ENCODE measurements at places on chromosomes 2 and 18.
A peak's percentile ranks its signal among the peaks of the same experiment; 100 is the strongest.

GRCh38 chr2:207779523-207779922, 9.8 kb upstream of the FZD5 start:
- no peak for DNase-seq

DNA sequence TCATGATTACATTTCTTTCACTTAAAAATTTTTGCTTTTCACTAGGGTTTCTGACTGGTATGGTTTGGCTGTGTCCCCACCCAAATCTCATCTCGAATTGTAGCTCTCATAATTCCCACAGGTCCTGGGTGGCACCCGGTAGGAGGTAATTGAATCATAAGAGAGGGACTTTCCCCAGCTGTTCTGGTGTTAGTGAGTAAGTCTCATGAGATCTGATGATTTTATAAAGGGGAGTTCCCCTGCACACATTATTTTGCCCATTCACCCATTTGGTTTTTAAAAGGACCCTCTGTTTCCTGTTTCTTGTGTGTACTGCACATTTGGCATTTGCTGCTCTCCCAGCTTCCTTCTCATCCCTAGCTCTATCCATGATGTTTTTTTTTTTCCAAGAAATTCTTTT, 27.8 kb upstream of the NETO1 start:
- DNase-seq = peak; percentile 1

GRCh38 chr18:22309191-22309590, 108.5 kb downstream of the CTAGE1 start:
- DNase-seq = no peak

- no peak for DNase-seq
Observed at GRCh38 chr2:42895134-42895790, 102.9 kb upstream of the HAAO start.

- DNase-seq = no peak
Observed at GRCh38 chr18:25957017-25957416, 133.4 kb downstream of the SS18 start.

DNA sequence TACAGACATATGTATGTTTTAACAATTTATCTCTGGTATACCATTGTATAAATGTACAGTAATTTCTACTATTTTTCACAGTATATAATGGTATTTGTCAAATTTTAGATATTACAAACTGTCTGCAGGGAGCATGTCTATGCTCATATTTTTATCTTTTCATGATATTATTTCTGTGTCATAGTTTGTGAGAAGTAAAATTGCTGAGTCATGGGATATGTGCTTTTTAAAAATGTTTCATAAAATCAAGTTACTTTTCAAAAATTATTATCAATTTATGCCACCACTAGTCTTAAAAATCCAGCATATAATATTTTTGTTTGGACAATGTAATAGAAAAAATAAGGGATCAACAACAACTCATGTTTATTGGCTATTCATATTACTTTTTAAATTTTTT, 9.1 kb upstream of the ZNF804A start:
- DNase-seq = no peak

GRCh38 chr2:40240070-40240469, 211.8 kb downstream of the SLC8A1 start:
- no peak for DNase-seq

GRCh38 chr2:105834931-105835330, 90.2 kb downstream of the NCK2 start:
- no peak for DNase-seq

DNA sequence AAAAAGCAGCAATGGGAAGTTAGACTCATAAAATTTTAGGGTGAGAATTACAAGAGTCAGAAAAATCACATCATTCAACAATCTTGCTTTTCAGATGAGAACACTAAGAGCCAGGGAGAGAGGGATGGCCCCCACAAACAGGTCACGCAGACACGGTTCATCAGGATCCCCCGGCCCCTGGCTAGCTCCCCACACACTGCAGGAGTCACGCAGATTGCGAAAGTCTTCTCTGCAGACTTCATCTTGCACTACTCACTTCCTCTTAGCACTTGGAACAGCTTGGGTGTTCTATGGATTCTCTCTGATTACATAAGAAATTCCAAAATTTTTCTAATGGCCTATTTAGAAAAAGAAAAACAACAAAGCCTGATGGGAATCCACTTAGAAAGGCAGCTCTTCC, 21.6 kb upstream of the SULT1C2 start:
- no peak for DNase-seq

GRCh38 chr2:180456801-180457200, 449.7 kb upstream of the CWC22 start:
- no peak for DNase-seq

GRCh38 chr2:121707344-121707919, 29.2 kb downstream of the NIFK start:
- DNase-seq = no peak

GRCh38 chr2:230473378-230473777, 57.4 kb downstream of the SP100 start:
- peak; percentile 38 for DNase-seq

DNA sequence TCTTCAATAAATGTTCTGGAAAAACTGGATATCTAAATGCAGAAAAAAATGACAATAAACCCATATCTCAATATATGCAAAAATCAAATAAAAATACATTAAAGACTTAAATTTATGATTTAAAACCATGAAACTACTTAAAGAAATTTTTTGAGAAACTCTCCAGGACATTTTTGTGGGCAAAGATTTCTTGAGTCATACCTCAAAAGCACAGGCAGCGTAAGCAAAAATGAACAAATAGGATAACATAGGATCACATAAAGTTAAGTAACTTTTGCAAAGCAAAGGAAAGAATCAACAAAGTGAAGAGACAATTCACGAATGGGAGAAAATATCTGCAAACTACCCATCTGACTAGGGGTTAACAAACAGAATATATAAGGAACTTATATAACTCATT, 1545.5 kb downstream of the SUCLG1 start:
- DNase-seq = no peak

GRCh38 chr2:48600204-48600813, 17.3 kb upstream of the GTF2A1L start:
- no peak for DNase-seq

GRCh38 chr2:144519934-144520731, at the start of gene ZEB2:
Gene ZEB2 (minus strand): TSS chr2:144520119. CDS start chr2:144517350, 2,769 bp downstream.
- DNase-seq = peak; percentile 37

GRCh38 chr2:10424051-10424450, 24.1 kb downstream of the ODC1 start:
- no peak for DNase-seq

GRCh38 chr18:53531896-53532295, 692.6 kb downstream of the MBD2 start:
- DNase-seq = no peak

- DNase-seq = no peak
Observed at GRCh38 chr2:228273159-228273558, 91.7 kb upstream of the SPHKAP start.

- no peak for DNase-seq
Observed at GRCh38 chr2:124704071-124704925, 679.2 kb downstream of the CNTNAP5 start.
